Ascending aorta (tissue), 2 donors: ENCODE measurements at places on chromosomes 1 and 21. TPM values are rescaled to one million over a fixed set of nuclear protein-coding genes. Genes with fewer than 3 reads are reported as not detected.

Gene PDZK1
- not detected for total RNA-seq

Gene SELENBP1
- 102 TPM for total RNA-seq

Gene FNDC10
- total RNA-seq: 1.8 TPM

Gene TRIM67
- total RNA-seq: not detected

DNA sequence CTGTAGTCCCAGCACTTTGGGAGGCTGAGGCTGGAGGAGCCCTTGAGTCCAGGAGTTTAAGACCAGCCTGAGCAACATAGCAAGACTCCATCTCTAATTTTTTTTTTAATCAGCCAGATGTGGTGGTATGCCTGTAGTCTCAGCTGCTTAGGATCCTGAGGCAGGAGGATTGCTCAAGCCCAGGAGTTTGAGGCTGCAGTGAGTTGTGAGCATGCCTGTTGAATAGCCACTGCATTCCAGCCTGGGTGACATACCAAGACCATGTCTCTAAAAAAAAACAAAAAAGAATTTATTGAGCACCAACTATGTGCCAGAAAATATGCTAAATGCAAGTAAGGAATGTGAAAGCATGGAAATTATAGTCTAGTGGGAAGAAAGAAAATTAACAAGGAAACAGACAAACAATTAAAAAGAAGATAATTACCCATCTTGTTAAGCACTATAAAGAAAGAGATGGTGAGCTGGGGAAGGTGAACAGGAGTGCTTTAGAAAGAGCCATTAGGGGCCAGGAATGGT is 104.0 kb upstream of the ZNF678 start:
- DNase-seq: no peak

GRCh38 chr21:45860493-45861155 is 120.9 kb upstream of the COL6A1 start:
- DNase-seq: no peak

DNA sequence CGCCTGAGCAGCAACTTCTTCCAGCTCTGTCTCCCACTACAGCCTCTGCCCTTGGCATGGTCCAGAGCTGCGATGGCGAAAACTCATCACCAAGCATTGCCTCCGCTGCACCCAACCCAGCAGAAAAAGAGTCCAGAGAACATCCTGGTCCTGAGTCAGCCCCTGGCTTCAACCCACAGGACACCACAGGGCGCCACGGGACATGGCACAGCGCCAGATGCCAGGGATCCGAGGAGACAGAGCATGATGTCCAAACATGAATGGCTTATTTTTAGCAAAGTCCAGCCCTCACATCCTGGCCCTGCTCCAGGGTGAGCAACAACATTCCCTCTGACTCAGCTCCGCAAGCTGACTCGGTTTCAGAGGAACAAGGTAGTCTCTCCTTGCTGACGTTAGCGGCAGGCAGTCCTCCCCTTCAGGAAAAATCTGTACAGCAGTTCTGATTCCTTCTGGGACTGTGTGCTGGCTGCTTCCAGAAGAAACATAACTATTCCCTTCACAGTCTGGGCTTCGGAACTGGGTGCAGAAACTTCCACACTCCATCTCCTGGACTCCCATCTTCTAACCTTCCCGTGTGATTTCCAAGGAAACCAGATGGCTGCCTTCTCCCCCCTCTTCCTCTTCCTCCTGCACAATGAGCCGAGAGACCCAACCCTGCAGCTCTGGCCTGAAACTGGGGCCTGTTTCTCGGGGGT is 131.3 kb downstream of the TOMM20 start:
- peak; percentile 99 for DNase-seq

GRCh38 chr1:2864203-2864905 is 62.9 kb upstream of the TTC34 start:
- no peak for DNase-seq

DNA sequence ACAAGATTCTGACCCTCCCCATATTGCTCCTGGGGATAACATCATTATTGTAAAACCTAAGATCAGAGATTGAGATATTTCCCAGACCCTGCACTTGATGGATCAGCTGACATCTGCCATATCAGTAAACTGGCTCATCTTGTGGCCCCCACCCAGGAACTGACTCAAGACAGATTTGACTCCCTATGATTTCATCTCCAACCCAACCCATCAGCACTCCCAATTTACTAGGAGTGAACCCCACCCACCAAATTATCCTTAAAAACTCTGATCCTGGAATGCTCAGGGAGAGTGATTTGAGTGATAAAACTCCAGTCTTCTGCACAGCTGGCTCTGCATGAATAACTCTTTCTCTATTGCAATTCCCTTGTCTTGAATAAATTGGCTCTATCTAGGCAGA is 6.1 kb upstream of the CLCC1 start:
- DNase-seq: no peak

GRCh38 chr1:150931773-150932172 is 5.6 kb downstream of the SETDB1 start:
- DNase-seq: no peak

DNA sequence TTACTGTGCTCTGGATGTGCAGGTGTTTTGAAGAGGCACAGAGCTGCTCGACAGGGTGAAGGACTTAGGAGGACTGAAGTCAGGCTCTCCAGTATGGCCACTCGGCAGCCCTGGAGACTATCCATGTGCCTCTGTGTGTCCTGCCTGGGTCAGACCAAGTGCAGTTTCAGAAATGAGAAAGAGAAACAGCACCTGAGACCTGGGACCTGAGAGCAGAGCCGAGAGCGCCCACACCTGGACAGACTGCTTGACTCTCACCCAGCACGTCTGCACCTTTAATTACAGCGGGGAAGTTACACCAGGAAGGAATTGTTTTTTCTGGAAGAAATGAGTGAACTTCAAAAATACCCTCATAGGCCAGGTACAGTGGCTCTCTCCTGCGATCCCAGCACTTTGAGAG is 59.7 kb upstream of the COL6A1 start:
- DNase-seq: no peak

DNA sequence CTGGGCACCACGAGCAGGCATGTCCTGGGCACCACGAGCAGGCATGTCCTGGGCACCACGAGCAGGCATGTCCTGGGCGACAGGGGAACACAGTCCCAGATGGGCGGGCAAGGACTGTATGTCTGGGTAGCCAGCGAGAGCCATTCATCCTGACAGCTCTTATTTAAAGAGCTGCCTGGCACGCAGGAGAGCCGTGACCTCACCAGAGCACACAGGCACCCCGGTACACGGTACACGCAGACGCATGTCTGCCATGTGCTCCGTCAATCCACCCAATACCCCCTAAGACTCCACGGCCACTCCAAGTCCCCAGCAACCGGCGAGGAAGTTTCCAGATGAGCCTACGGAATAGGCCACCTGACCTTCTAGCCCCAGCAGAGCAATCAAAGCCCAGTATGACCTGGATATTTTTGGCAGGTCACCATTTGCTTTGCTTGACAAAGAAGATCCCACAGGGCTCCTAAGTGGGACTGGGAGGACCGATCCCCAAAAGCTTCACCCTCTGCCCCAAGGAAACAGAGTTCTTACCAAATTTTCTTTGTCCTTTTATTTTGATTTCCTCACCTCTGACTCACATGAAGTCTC is 51.7 kb downstream of the CASZ1 start:
- DNase-seq: no peak

GRCh38 chr21:19565587-19565986 is 1162.0 kb upstream of the TMPRSS15 start:
- DNase-seq: no peak

GRCh38 chr1:172977296-172978017 is 73.3 kb downstream of the TNFSF18 start:
- DNase-seq: no peak

DNA sequence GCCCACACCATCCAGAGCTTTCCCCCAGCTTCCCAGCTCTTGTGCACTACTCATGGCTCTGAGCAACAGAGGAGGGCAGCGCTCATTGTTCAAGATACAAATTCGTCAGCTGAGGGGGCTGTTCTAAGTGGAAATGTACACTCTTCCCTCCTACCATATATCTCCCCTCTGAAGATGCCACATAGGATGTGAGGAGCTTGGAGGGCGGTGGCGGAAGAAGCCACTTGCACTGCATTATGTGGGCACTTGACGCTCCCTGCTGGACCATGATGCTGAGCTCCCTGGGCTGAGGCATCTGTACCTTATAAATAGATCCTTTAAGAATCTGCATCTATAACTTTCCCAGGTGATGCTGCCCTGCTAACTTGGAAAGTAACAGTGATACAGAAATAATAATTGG is 477.6 kb upstream of the DEPDC1 start:
- no peak for DNase-seq

- peak; percentile 31 for DNase-seq
Observed at GRCh38 chr1:12518931-12519692, 98.9 kb downstream of the DHRS3 start.

DNA sequence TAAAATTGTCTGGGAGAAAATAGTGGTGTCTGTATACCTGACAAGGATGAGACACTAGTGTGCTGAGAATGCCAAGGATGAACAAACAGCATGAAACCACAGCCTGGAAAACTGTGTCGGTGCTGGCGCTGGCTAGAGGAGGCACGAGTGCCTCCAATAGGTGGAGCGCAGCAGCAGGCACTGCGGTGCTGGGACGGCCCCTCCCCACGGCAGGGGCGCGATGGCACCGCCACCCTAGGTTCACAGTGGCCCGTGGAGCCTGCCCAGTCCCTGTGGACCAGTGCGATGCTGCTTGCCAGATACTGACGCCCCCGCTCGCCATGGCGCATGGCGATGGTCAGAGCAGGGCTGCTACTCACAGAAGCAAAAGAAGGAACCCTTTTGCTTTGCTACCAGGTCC is 6.8 kb downstream of the CFAP410 start:
- no peak for DNase-seq
